ENCODE measurements at places on chromosomes 16 and 17. TPM values are rescaled to one million over a fixed set of nuclear protein-coding genes. Genes with fewer than 3 reads are reported as not detected.

The ZNF629 gene
- total RNA-seq: 18.3 TPM

The ATP2A3 gene
- not detected for total RNA-seq

The NFATC2IP gene
- 36.5 TPM for total RNA-seq

The HES7 gene
- 0.33 TPM for total RNA-seq

The MPP3 gene
- total RNA-seq: 5.9 TPM

The KRT31 gene
- total RNA-seq: not detected

The NPIPB6 gene
- 1.1 TPM for total RNA-seq

The RAB26 gene
- 0.65 TPM for total RNA-seq

The CDK10 gene
- total RNA-seq: 43.4 TPM

The RAC3 gene
- total RNA-seq: 36.3 TPM

The CD300LB gene
- total RNA-seq: not detected

The FAM171A2 gene
- total RNA-seq: 8.4 TPM

The ALOX15B gene
- total RNA-seq: not detected

The KRT15 gene
- total RNA-seq: 0.65 TPM

The TGFB1I1 gene
- total RNA-seq: 57.3 TPM

The DNAH3 gene
- total RNA-seq: not detected

The OR3A3 gene
- total RNA-seq: not detected

The RPH3AL gene
- 18.0 TPM for total RNA-seq

The CA4 gene
- total RNA-seq: not detected

The ITGA3 gene
- total RNA-seq: 77.7 TPM

The DPEP1 gene
- total RNA-seq: 0.10 TPM

The FOXL1 gene
- total RNA-seq: 4.6 TPM

The MSLN gene
- total RNA-seq: not detected

The XYLT1 gene
- 0.98 TPM for total RNA-seq

The CLDN7 gene
- total RNA-seq: 13.4 TPM

The DLX4 gene
- total RNA-seq: not detected

The SPAG9 gene
- 83.3 TPM for total RNA-seq

The TPPP3 gene
- not detected for total RNA-seq

The CD300LG gene
- total RNA-seq: under 0.01 TPM

The TMEM94 gene
- 56.2 TPM for total RNA-seq

The UNC45B gene
- not detected for total RNA-seq

The MMP15 gene
- total RNA-seq: 20.5 TPM

The UBE2I gene
- total RNA-seq: 73.2 TPM

The CX3CL1 gene
- 15.4 TPM for total RNA-seq

The KRTAP16-1 gene
- total RNA-seq: not detected

The WRAP53 gene
- 13.5 TPM for total RNA-seq

The KRTAP1-1 gene
- not detected for total RNA-seq

The PDIA2 gene
- not detected for total RNA-seq

The TM4SF5 gene
- total RNA-seq: not detected

The KRT39 gene
- total RNA-seq: not detected

The CASKIN2 gene
- 18.6 TPM for total RNA-seq

The CTRB2 gene
- total RNA-seq: not detected

The MYH8 gene
- total RNA-seq: not detected

The EFCAB13 gene
- 4.6 TPM for total RNA-seq

The RGS9 gene
- 1.3 TPM for total RNA-seq

The SRCIN1 gene
- total RNA-seq: under 0.01 TPM
